ENCODE measurements at places on chromosomes 1 and 21.

GRCh38 chr1:96552451-96552850, 169.1 kb upstream of the PTBP2 start:
- DNase-seq, result no peak

DNA sequence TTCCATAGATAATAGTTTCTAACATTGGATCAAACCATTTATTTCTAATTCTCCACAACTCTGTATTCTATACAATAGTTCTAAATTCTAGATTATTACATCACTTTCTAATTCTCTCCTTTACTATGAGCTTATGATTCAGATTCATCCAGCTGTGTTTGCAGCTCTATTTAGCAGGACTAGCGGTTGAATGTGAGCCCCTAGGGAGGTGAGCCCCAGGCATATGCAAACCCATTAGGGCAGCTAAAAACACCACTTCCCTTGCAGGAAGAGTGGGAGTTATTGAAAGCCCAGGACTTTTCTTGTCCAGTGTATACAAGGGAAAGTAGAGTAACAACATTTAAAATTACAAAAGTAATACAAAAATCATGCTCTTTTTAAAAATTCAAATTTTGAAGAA, 56.9 kb downstream of the KRTAP19-8 start:
- no peak for DNase-seq

GRCh38 chr1:78843111-78843510, 163.4 kb downstream of the ADGRL4 start:
- no peak for DNase-seq

GRCh38 chr1:156826630-156827029, 10.0 kb upstream of the SH2D2A start:
- DNase-seq, result no peak

DNA sequence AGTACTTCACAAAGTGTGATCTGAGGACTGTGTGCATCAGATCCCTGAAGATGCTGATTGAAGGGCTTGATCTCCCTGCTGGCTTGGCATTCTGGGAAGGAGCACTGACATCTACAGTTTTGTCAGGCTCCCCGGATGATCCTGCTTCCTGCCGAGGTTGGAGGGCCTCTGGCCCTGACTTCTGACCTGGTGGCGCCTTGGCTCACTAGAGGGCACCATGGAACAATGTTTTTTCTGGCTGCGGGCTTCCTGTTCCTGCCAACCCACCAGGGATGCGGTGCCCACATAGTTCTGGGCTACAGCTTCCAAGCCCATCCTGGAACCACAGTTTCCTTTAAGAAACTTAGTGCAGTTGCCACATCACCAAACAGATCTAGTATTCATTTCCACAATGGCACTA, 38.8 kb upstream of the RASAL2 start:
- DNase-seq, result no peak

- DNase-seq, result no peak
These were observed 586.0 kb downstream of the PTBP2 start for GRCh38 chr1:97307568-97307967.

DNA sequence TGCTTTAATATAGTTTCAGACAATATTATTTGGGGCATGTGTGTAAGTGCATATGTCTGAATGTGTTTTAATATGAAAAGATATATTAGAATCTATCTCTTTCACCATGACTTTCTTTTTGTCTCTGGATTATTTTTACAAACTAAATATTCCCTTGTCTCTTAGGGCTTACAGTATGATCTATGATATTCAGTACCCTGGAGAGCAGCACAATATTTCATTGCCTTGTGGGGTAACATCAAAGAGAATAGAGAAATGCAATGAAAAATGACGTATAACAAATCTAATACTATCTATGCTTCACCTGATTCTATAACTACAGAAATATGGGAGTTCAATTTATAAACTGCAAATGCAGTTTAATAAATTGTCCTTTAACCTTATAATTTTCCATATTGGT, 2084.5 kb downstream of the MRPL39 start:
- no peak for DNase-seq

GRCh38 chr1:110718452-110718851, 43.7 kb upstream of the KCNA3 start:
- DNase-seq, result no peak

DNA sequence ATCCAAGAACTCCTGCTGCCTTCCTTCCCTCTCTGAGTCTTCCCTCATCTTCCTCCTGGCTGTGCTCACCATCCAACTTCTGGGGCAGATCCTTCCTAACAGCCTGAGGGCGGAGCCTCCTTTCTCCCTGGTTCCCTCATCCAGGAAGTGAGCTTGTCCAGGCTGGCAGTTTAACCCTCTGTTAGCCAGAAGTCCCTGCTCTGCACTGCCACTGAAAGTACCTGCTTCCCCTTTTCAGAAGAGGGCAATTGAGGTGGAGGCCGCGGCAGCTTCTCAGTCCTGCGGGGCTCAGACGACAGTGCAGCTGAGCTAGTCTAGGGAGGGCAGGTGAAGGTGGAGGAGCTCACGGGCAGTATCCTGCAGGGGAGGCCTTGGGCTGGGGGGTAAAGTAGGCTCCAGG, 149.1 kb downstream of the FCRL5 start:
- DNase-seq, result no peak

GRCh38 chr1:160375788-160376524, 9.1 kb downstream of the NHLH1 start:
- DNase-seq, result no peak

- no peak for DNase-seq
These were observed at the start of gene AKT3 for GRCh38 chr1:243850202-243850451. Gene AKT3, minus strand, starts transcription at chr1:243850243. Its CDS starts 7,073 bp downstream, at chr1:243843170.

GRCh38 chr1:51316846-51317120, 13.6 kb downstream of the TTC39A start:
- DNase-seq, result no peak
